Body of pancreas (tissue), 4 donors: ENCODE measurements at places on chromosomes 7 and 10. TPM values are rescaled to one million over a fixed set of nuclear protein-coding genes. Genes with fewer than 3 reads are reported as not detected.

CELF2 gene
- total RNA-seq = 10.4 TPM

SFRP4 gene
- 5.3 TPM for total RNA-seq

HECW1 gene
- total RNA-seq = under 0.01 TPM

NPY4R2 gene
- total RNA-seq = not detected

FBXL13 gene
- 4.2 TPM for total RNA-seq
